ENCODE measurements at places on chromosomes 7 and 10.
A peak's percentile ranks its signal among the peaks of the same experiment; 100 is the strongest.

DNA sequence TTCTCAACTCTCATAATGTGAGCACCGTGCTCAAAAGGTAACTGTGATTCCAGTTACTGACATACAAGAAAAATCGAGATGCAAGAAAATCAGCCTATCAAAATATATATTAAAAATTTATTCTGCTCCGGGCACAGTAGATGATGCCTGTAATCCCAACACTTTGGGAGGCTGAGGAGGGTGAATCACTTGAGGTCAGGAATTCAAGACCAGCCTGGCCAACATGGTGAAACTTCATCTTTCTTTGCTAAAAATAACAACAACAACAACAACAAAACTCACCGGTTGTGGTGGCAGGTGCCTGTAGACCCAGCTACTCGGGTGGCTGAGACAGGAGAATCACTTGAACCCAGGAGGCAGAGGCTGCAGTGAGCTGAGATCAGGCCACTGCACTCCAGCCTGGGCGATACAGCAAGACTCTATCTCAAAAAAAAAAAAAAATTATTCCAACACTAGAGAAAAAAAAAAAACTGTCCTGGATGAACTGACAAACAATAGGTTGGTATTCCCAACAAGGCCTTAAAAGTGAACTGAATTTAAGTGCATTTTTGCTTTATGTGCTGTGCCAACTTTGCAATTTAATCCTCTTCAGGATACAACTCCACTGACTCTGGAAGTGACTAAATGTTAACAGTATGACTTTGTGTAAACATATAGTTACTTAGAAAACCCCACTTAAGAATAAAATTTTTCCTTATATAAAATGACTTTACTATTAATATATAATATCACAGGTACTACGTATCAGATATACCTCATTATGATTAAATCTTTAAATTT is 51.1 kb downstream of the JMJD1C start:
- DNase-seq: no peak

- DNase-seq: no peak
Observed at GRCh38 chr10:381805-382204, 246.6 kb downstream of the ZMYND11 start.

- no peak for DNase-seq
Observed at GRCh38 chr10:98170249-98171117, 36.0 kb downstream of the R3HCC1L start.

DNA sequence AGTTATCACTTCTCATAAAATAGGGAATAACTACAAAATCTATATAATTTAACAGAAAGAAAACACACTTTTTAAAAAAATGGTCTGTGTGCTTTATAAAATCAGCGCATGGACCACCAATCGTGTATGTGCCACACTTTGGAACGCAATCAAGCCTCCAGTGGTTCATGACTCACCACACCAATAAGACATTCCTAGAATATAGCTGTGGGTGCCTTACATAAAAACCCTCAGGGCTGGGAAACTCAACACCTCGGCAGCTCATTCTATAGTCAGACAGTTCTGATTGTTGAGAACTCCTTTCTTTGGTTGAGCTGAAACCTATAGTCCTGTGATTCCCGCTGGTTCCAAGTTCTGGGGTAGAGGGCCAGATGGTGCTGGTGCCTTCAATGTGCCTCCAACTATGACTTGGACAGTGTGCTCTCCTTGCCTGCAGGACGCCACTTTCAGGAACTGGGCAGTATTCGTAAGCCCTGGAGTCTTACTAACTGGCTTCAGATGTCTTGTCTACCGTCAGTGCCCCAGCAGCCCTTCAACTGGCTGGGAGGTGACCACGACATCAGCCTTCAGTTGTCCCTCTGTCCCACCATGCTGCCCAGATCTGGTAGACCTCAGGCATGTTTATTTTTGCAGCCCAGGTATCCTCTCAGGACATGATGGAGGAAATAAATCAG is 135.7 kb upstream of the GDF10 start:
- no peak for DNase-seq

DNA sequence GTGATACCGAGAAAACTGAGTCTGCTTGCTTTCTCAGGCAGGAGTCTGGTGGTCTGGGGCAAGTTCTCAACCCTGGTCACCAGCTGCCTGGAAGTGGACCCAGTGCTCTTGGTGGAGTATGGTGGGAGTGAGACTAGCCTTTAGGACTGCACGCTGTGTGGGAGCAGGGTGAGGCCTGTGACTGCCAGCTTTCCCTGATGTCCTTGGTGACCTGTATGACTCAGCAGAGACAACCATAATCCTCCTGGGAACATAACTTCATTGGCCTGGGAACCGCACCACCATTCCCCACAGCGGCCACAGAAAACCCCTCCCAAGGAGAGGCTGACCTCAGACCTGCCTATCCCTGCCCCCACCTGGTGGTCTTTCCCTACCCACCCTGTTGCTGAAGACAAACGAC is 139.5 kb upstream of the CHRM2 start:
- DNase-seq: no peak

DNA sequence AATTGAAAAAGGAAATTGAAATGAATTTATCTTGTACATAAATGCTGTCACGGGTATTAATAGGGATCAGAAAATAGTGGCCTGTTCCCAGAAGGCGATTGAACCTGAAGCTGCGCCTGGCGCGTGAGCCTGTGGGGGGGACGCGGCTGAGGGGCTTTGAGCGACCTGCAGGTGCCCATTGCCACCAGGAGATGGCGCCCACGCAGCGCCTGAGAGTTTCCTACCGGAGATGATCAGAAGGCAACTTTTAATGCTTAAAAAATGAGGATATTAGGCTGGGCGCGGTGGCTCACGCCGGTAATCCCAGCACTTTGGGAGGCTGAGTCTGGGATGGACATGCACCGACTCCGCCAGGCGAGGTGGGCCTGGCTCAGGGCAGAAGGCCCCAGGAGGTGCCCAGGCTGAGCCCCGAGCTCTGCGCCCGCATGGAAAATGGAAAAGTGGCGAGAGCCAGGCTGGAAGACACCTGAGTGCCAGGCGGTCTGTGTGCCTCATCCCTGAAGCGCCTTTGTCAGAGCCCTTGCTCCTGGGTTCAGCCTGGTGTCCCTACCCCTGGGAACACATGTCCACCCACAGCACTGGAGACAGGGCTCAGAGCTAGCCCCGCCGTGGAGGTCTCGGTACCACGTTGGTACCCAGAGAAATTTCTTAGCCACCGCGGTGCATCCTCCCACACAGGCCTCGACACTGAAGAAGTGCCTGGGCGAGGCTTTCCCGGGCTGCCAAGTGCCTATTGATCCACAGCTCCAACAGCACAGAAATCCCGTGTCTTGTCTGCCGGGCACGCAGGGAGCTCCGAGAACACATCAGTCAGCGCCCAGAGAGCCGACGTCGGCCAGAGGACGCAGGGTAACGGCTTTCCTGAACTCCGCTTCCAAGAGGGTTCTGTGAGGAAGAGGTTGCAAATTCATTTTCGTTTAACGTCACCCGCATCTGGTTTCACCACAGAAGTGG is 117.4 kb downstream of the INPP5A start:
- DNase-seq: peak; percentile 19

All from stimulated activated CD4-positive, alpha-beta T cell treated with anti-CD3 and anti-CD28 coated beads, Interleukin-2, amount 100 ng/mL, for 4 hours (primary cell).